ENCODE measurements at places on chromosomes 3 and 15. TPM values are rescaled to one million over a fixed set of nuclear protein-coding genes. Genes with fewer than 3 reads are reported as not detected.

- no peaks in the 10 kb centered on the region for H3K36me3 ChIP-seq
- H3K4me1 ChIP-seq: peaks cover 43% of the 10 kb centered on the region
- DNase-seq: no peak
- no peaks in the 10 kb centered on the region for H3K27me3 ChIP-seq
- peak overlapping the region; percentile 92 for H3K27ac ChIP-seq
These were observed 8.7 kb downstream of the STRA6 start for GRCh38 chr15:74193905-74194304.

DNA sequence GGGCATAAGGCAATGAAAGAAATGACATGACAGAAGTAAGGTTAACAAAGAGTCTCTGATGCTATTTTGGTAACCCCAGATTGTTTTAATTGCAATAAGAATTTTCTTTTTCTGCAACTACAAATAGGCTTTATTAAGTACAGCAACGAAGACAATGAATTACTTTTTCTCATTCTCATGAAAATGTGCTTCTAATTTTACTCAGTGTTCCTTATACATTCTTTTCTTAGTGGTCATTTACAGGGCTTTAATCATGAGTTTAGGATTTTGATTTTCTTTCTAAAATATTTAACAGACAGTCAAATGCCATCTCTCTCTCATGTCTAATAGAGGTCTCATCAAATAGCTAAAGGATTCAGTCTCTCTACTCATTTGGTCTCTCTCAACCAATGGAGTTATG is 452.1 kb downstream of the RAP2B start:
- DNase-seq: no peak
- peak overlapping the region; percentile 13 for H3K27ac ChIP-seq
- H3K27me3 ChIP-seq: no peaks in the 10 kb centered on the region
- H3K36me3 ChIP-seq: no peaks in the 10 kb centered on the region
- no peaks in the 10 kb centered on the region for H3K4me1 ChIP-seq
- no peak overlapping the region for H3K4me3 ChIP-seq

DNA sequence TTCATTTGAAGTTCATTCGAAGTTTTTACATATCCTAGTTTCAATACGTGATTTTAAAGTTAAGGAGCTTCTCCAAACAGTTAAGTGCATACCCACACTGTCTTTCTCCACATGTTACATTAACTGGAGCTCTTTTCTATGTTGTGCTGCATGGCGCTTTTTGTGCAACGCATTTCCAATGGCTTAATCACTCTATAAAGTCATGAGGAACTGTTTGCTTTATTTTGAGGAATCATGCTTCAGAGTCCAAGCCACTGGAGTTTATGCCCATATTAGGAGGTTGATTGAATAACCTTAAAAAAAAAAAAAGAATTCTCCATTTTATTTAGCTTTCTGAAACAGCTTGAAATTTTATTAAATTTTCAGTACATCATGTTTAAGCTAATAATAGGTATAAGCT is 109.4 kb upstream of the MBNL1 start:
- H3K27ac ChIP-seq: peak overlapping the region; percentile 29
- DNase-seq: peak; percentile 86

GRCh38 chr3:32376115-32376514 is 15.5 kb upstream of the CMTM7 start:
- no peak overlapping the region for H3K27ac ChIP-seq
- H3K36me3 ChIP-seq: no peaks in the 10 kb centered on the region
- peaks cover 4% of the 10 kb centered on the region for H3K27me3 ChIP-seq
- H3K4me3 ChIP-seq: no peak overlapping the region

DNA sequence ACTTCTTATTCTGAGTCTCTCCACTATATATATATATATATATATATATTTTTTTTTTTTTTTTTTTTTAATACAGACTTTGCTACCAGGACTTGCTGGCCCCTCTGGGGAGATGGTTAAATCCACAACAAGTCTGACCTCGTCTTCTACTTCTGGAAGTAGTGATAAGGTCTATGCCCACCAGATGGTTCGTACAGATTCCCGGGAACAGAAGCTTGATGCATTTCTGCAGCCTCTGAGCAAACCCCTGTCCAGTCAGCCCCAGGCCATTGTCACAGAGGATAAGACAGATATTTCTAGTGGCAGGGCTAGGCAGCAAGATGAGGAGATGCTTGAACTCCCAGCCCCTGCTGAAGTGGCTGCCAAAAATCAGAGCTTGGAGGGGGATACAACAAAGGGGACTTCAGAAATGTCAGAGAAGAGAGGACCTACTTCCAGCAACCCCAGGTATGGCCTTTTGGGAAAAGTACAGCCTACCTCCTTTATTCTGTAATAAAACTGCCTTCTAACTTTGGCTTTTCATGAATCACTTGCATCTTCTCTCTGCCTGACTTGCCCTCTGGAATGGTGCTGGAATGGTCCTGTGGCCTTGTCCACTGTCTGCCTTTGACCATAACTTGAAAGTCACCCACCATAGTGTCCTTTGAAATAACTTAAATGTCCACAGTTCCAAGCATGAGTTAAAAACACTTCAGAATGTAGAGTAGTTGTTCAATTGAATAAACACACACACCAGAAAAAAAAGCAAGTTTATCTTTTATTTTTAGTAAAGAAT is 32.4 kb downstream of the MLH1 start:
- no peak overlapping the region for H3K4me3 ChIP-seq
- peaks cover 41% of the 10 kb centered on the region for H3K36me3 ChIP-seq
- no peaks in the 10 kb centered on the region for H3K4me1 ChIP-seq
- no peak for DNase-seq

- no peak overlapping the region for H3K27ac ChIP-seq
- no peak overlapping the region for H3K4me3 ChIP-seq
- H3K4me1 ChIP-seq: peaks cover 51% of the 10 kb centered on the region
- no peak for DNase-seq
These were observed 69.7 kb downstream of the XXYLT1 start for GRCh38 chr3:195201295-195201694.

GRCh38 chr3:128545120-128545752 is 52.2 kb upstream of the GATA2 start:
- no peak for DNase-seq
- H3K27ac ChIP-seq: no peak overlapping the region
- no peaks in the 10 kb centered on the region for H3K36me3 ChIP-seq
- peaks cover 3% of the 10 kb centered on the region for H3K27me3 ChIP-seq
- no peak overlapping the region for H3K4me3 ChIP-seq

GRCh38 chr3:16406579-16406978 is 106.9 kb downstream of the RFTN1 start:
- no peak overlapping the region for H3K27ac ChIP-seq
- no peak for DNase-seq
- H3K4me1 ChIP-seq: no peaks in the 10 kb centered on the region
- H3K36me3 ChIP-seq: peaks cover 4% of the 10 kb centered on the region

DNA sequence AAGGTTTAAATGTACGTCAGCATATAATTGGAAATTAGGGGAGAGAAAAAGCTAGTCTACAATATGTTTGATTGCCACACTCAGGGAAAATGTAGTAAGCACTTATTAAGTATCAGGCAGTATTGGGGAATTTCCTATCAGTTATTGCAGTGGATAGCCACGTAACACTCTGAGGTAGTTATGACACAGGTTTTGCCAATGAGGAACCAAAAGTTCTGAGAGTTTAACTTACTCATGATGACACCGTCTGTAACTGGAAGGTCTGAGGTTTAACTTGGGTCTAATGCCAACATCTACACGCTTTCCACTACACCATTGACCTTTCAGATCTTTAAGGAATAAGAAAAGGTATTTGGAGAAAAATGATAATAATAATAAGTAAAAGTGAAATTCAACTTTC is 89.5 kb downstream of the ZMAT3 start:
- H3K4me3 ChIP-seq: no peak overlapping the region
- no peaks in the 10 kb centered on the region for H3K27me3 ChIP-seq
- no peaks in the 10 kb centered on the region for H3K36me3 ChIP-seq
- DNase-seq: peak; percentile 12
- no peaks in the 10 kb centered on the region for H3K4me1 ChIP-seq

GRCh38 chr3:9986230-9986725 is 363 bp downstream of the EMC3 start:
- H3K27ac ChIP-seq: peak overlapping the region; percentile 89
- H3K36me3 ChIP-seq: peaks cover 2% of the 10 kb centered on the region

- H3K27ac ChIP-seq: no peak overlapping the region
- H3K4me3 ChIP-seq: no peak overlapping the region
- no peaks in the 10 kb centered on the region for H3K36me3 ChIP-seq
- DNase-seq: no peak
- H3K4me1 ChIP-seq: no peaks in the 10 kb centered on the region
These were observed 2.9 kb downstream of the CASR start for GRCh38 chr3:122186372-122186771.

- H3K36me3 ChIP-seq: no peaks in the 10 kb centered on the region
- H3K27me3 ChIP-seq: no peaks in the 10 kb centered on the region
- no peak overlapping the region for H3K4me3 ChIP-seq
- H3K4me1 ChIP-seq: no peaks in the 10 kb centered on the region
These were observed 667.2 kb upstream of the NAALADL2 start for GRCh38 chr3:174191895-174192294.

DNA sequence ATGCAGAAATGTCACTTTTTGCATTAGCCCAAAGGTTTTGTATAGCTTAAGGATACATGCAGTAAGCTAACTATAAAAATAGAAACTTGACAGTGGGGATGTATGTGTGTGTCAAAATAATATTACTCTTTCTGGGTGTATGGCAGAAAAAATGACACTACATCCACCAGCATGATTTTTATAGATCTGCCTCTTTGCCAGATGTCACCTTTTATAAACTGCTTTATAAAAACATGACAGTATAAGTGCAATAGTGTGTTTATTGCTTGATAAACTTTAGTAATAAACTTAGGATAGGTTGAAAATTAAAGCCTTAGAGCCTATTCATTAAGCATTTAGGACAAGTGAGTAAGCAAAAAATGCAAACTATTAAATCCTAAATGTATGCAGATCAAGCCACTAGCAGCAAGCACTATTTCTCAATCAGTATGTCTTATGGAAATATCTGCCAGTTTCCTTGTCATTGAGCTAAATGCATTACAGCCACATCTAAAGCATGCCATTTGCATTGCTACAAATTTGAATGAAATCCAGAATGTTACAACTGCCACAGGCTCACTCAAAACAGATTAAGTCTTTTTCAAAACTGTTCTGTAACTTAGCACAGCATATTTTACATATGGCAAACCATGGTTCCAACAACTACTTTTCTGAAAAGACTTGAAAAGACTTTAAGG is 935.0 kb downstream of the FHIT start:
- H3K4me1 ChIP-seq: no peaks in the 10 kb centered on the region
- no peaks in the 10 kb centered on the region for H3K27me3 ChIP-seq
- no peak overlapping the region for H3K4me3 ChIP-seq

GRCh38 chr3:13495921-13496723 is 16.0 kb downstream of the HDAC11 start:
- no peaks in the 10 kb centered on the region for H3K27me3 ChIP-seq
- no peaks in the 10 kb centered on the region for H3K36me3 ChIP-seq
- H3K27ac ChIP-seq: no peak overlapping the region
- no peaks in the 10 kb centered on the region for H3K4me1 ChIP-seq

GRCh38 chr15:84863565-84864443 is 20.7 kb upstream of the SLC28A1 start:
- no peaks in the 10 kb centered on the region for H3K36me3 ChIP-seq
- no peak overlapping the region for H3K4me3 ChIP-seq
- no peak overlapping the region for H3K27ac ChIP-seq
- no peaks in the 10 kb centered on the region for H3K27me3 ChIP-seq
- H3K4me1 ChIP-seq: no peaks in the 10 kb centered on the region

- DNase-seq: peak; percentile 12
- H3K4me3 ChIP-seq: no peak overlapping the region
- H3K27me3 ChIP-seq: no peaks in the 10 kb centered on the region
- H3K27ac ChIP-seq: no peak overlapping the region
- H3K4me1 ChIP-seq: no peaks in the 10 kb centered on the region
These were observed 799.3 kb downstream of the DIPK2A start for GRCh38 chr3:144770915-144771351.

DNA sequence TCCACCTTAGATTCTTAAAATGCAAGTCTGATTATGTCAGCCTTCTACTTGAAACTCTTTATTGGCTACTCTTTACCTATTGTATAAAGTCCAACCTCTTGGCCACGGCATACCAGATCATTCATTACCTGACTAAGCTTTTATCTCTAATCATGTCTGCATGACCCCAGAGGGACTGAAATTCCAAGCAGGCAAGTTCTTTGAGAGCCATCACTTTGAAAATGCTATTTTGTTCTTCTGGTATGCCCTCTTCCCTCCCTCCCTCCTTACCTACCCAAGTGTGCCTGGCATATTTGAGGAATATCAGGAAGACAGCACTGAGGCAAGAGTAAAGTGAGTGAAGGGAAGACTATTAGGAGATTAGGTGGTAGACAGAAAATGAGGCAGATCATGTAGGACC is 57.5 kb downstream of the KCNMB2 start:
- no peak overlapping the region for H3K4me3 ChIP-seq
- no peak for DNase-seq
- H3K27me3 ChIP-seq: no peaks in the 10 kb centered on the region

DNA sequence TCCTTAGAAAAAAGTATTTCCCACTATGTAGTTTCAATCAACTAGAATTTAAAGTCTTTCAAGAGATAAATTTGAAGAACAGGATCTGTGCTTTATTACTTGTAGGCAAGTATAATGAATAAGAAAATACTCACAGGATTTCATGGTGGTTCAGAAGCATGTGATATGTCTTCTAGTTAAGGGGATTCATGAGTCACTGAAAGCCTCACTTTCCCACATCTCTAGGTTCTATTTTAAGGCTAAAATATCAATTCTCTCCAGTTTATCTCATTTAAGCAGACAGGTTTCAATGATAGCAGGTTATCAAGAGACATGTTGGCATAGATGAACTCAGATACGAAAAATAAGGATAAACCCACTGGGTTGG is 437.8 kb upstream of the BCHE start:
- no peaks in the 10 kb centered on the region for H3K27me3 ChIP-seq
- H3K36me3 ChIP-seq: no peaks in the 10 kb centered on the region

DNA sequence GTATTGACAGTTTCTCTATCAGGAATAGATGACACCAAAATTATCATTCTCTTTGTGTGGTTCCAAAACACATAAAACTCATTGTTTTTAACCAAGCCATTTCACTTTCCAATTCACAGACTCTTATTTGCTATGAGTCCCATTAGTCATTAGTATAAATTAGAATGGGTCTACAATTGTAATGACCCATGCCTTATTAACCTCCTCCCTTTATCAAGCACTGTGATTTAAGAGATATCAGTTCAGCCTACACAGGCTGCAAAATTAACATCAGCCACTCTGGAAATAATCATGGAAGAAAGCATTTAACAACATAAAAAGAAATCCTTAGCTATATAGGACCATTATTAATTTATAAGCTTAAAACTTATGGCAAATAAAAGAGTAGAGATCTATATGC is 440.6 kb downstream of the GBE1 start:
- H3K4me3 ChIP-seq: no peak overlapping the region
- no peak overlapping the region for H3K27ac ChIP-seq
- H3K4me1 ChIP-seq: no peaks in the 10 kb centered on the region

Gene FAM240A
- not detected for total RNA-seq

Gene DAZL
- total RNA-seq: not detected

Gene HRG
- not detected for total RNA-seq

Gene TRIM59
- total RNA-seq: 15.8 TPM

Gene DPPA4
- 83.0 TPM for total RNA-seq

Gene SPTSSB
- 0.50 TPM for total RNA-seq

Gene THSD4
- total RNA-seq: 0.99 TPM

Gene ALPK3
- total RNA-seq: 6.8 TPM

Gene ZNF860
- 3.7 TPM for total RNA-seq

Gene CEP97
- total RNA-seq: 11.5 TPM

Gene RYR3
- total RNA-seq: 1.5 TPM
